HCT116 (cell line): ENCODE measurements at places on chromosomes 2 and 18. TPM values are rescaled to one million over a fixed set of nuclear protein-coding genes. Genes with fewer than 3 reads are reported as not detected.

Gene GCG
- not detected for total RNA-seq

Gene RABL2A
- 14.3 TPM for total RNA-seq

Gene PLEKHA3
- total RNA-seq, result 26.8 TPM

Gene SLC14A1
- total RNA-seq, result not detected

Gene ANKRD29
- 8.8 TPM for total RNA-seq

Gene R3HDM1
- total RNA-seq, result 43.1 TPM

Gene MATN3
- not detected for total RNA-seq

Gene DDX18
- total RNA-seq, result 99.7 TPM
